Fibroblast of skin of scalp (primary cell): ENCODE measurements at places on chromosomes 3 and 15.

DNA sequence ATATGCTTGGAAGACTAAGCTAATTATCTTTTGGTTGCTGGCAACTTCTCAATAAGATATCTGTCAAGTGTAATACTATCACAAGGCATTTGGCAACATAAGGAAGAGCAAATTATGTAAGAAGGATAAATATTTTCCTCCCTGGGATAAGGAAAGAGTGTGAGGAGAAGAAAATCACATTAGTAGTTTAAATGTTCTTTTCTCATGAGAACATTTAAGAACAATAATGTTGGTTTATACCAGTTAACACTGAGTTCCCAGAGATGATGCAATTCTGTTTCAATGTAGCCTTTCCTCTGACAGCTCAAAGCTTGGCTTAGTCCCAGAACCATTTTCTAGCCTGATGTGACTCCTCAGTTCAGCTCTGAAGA lies 66.1 kb upstream of the NPHP3 start:
- peak; percentile 92 for DNase-seq

DNA sequence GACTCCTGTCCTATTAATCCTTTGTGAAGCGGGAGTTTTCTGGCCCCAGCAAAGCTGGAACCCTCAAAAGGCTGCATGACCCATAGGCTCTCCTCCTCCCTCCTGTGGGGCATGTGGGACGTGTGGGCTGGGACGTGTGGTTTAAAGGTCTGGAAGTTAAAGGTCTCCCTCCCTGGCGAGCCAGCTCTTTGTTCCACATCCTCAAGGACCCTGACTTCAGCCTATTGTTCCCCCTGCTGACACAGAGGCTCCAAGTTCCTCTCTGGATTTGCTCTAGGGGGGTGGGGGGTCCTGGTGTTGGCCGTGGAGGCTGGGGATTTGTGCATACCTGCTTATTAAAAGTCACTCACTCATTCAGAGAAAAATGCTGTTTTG lies 44.2 kb downstream of the SMAD6 start:
- no peak for DNase-seq

DNA sequence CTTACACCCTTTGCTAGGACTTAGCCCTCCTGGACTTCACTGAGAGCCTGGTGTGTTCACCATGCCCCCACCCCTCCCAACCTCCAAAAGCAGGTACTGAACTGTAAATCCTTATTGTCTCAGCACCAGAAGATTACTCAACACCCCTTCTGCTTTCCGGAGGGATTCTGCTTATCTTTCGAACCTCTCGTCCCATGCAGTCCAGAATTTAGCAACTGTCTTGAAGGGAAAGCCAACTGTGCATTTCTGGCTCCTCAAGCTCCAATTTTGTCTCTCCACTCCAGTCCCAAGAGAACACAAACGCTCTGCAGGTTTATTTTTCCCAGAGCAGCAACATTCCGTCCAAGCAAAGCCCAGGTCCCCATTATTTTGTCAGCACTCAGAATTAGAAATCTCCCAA lies 49.6 kb downstream of the RFTN1 start:
- no peak for DNase-seq

DNA sequence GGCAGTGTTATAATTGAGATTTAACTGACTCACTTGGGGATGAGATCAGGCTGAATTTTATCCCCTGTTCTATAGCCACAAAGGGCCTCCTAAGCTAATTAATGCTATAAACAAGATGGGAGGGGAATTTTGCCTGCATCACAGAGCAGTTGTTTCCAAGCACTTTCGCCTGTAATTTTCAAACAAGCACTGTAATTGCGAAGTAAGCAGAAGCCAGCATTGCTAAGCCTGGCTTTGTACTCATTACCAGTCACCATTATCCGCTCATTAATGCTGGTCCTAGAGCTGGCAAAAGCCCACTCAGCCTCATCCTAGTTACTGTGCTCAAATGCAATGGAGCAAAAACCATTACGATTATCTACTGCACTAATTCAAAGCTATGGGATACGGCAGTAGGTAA lies 356.6 kb upstream of the UBE2E2 start:
- no peak for DNase-seq

- peak; percentile 62 for DNase-seq
Measured at GRCh38 chr3:67846166-67846565, 191.8 kb upstream of the SUCLG2 start.

GRCh38 chr3:195855471-195856409 lies 44.0 kb upstream of the MUC4 start:
- DNase-seq = no peak

DNA sequence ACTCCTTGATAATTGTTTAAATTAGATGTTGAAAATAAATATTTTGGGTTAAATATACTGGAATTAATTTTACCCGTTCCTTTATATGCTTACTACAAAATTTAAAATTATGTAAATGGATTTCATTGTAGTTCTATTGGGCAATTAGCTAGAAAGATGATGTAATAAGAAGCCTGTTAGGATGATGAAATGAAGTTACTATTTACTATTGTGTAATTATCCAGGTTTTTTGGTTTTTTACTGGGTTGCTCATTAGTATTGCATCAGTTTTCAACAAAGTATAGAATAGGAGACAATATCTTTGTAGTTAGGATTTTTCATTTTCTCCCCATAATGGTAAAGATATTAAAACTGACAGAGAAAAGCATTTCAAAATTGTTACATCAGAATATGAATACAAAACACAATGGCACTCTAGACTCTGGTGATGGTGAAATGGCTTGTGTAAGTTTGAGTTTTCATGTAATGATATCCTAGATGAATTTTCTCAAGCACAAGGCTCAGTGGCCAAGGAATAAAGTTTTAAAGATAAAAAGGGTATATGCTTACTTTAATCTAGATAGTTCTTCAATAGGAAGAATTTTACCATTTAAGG lies 222.0 kb downstream of the P3H2 start:
- no peak for DNase-seq

DNA sequence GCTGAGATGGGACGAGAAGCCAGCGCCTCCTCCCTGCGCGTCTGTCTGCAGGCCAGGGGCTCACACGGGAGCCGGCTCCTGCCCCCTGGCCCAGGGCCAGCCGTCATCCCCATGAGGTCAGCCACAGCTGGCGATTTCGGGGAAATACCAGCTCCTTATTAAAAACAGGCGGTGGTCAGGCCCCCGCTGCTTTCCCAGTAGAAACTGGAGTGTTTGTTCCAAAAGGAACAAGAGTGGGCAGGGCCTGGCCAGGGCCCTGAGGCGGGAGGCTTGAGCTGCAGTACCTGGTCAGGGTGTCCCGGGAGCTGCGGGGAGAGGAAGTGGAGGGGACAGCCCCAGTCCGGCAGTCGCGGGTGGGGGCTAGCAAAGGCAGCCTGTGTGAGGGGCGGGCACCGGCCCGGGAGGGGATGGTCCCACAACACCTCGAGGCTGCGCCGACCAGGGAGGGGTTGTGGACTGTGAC lies 17.8 kb downstream of the MYL3 start:
- peak; percentile 94 for DNase-seq

DNA sequence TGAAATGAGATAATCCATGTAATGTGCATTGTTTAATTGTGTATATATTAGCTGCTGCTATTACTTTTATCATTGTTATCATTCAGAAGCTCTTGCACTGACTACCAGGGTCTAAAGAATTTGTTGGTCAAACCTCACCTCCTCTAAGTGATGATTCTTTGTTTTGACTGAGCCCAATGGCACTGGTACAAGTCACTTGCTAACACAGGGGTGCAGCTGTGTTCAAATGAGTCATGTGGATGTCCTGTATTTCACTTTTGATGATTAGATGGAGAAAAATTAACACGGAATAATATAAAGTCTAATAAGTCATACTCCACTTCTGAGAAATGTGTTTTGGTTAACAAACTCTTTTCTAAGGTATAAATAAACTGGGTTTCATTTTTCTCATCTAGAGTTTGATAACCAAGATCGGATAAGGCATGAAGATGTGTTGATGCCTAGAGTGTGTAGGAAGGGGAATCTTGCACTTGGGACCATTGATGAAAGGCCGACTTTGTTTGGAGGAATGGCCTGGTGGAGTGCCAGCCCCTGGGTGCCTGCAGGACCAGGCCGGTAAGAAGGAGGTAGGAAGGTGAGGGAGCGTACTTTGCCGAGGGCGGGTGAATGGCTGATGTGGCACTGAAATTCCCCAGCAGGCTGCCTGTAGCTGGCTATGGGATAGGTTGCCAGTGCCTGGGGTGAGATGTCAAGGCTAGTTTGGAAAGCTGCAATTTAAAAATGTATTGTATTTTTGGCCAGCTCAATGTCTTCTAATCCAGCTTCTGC lies 244.7 kb upstream of the ZPLD1 start:
- DNase-seq = no peak

- DNase-seq = no peak
Measured at GRCh38 chr3:71466483-71466882, 117.0 kb downstream of the FOXP1 start.

- DNase-seq = peak; percentile 36
Measured at GRCh38 chr15:51750792-51751696, at the start of gene TMOD2. Gene TMOD2 (plus strand): TSS chr15:51751597. CDS start chr15:51766442, 14,845 bp downstream.

DNA sequence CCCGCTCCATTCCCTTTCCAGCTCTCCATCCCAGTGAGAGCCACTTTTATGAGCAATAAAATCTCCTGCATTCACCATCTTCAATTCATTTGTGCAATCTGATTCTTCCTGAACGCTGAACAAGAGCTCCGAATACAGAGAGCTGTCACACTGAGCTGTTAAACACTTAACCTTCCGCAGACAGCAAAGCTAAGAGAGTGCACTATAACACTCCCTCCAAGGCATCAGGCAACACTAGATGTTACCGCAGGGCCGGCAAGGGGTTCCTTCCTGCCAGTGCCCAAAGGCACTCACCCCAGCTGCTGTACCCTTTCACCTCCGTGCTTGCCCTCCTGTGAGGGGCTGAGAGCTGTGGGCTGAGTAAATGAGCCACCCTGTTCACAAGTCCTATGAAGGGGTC lies 85.6 kb downstream of the BCHE start:
- no peak for DNase-seq

DNA sequence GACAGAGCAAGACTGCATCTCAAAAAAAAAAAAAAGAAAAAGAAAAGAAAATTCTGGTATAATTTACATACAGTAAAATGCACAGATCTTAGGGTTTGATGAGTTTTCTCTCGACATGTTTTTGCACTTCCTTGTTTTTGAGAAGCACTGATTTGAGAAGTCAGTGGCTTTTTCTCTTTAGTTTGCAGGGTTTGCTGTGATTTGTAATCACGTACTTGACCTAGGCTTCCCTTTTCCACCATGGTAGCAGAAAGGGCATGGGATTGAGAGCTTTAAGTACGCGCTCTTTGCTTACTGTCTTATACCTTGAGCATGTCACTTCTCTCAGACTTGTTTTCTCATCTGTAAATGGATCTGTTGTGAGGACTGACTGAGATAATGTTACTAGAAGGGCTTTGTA lies 4.1 kb downstream of the VHL start:
- no peak for DNase-seq

DNA sequence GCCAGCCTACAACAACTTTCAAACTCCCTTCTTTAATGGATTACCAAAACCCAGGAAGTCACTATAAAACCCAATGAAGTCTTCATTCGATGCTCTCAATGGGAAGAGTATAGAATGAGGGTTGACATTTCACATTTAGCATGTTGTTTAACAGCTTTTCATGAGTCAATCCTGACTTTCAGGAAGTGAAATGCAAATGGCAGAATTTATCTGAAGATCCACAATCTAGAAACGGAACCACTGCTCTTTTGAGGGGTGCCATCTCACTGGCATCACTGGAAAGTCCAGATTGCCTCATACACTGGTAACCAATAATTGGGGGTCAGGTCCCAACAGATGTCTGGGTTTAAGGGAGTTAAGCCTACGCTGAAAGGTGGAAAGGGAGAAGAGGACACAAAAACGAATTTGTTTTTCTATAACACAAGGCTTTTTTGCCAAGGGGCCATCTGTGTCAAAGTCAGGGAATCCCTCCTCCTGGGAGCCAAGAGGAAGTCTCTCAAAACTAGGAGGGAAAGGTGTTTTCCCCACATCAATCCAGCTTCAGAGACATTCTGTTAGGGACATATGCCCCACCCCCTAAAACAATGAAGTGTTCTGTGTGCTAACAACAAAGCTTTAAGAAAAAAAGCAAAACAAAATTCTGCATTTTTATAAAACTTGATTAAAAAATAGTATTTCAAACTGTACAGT lies 12.0 kb upstream of the ATP1B3 start:
- DNase-seq = no peak

DNA sequence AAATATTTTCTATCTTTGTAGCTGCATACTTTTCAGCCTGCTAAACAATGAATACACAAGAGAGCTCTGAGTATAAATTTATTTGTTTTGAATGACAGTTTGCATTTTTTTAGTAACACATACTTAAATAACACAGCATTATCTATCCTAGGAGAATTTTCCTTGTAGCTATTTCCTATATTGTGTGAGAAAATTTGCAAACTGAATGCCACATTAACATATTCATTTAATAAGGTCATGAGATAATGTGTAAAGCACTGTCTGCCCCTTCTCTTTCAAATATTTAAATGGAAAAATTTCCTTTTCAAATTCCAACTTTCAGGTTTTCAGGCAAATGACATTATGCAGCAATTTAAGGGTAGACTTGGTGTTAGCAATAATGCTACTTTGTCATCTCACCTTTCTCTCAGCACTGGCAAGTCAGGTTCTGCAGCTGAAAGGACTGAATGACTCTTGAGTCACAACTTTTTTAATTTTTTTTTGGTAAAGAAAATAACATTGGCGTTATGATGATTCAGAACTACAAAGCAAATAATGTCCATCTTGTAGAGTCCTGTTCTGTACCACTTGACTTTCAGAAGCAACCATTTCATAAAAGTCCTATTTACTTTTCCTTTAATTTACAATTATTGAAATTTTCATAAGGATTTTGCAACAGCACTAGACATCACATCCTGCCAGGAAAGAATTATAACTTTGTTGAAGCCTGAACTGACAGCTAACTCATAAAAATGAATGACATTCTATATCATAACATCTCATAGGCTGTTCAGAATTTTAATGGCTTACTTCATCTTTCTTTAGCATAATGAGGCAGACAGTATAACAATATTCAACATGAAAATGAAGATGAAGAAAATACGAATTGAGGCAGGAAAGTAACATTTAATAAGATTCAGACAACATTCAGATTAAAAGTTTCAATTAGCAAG lies 681.6 kb upstream of the SEMA6D start:
- DNase-seq = no peak

DNA sequence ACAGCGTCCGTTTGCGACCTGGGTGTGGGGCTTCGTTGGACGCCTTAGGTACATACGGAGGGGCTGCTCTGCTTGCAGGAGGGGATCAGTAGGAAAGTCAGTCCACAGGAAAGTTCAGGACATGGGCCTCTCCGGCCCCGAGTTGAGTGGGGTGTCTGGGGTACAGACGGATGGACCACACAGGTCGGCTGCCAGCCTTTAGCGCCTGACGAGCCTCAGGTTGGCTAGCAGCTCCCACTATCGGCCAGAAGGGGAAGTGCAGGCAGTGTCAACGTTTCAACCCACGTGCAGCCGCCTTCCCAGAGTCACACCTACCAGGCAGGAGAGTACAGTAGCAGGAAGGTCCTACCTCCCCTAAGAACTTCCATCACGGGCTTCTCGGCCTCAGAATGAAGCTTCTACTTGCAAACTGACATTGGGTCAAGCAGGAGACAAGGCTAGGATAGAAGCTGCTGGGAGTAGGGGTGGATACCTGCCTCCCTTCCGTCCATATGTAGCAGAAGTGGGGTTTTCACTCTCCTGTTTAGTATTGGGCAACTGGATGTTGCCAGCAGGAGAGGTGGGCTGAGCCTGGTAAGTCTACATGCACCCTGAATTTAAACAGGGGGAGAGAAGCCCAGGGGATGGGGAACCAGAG lies 1.8 kb upstream of the SCN5A start:
- DNase-seq = peak; percentile 39

GRCh38 chr3:83843716-83844115 lies 1115.1 kb upstream of the CADM2 start:
- no peak for DNase-seq
